CD8-positive, alpha-beta memory T cell (primary cell): ENCODE measurements at places on chromosomes 16 and 17.

GRCh38 chr17:35934760-35935159, 4.2 kb upstream of the RDM1 start:
- DNase-seq: no peak

- peak; percentile 46 for DNase-seq
These were observed 18.8 kb upstream of the ASGR2 start for GRCh38 chr17:7133424-7133823.

GRCh38 chr16:31327646-31328225, 27.2 kb upstream of the ITGAX start:
- no peak for DNase-seq

DNA sequence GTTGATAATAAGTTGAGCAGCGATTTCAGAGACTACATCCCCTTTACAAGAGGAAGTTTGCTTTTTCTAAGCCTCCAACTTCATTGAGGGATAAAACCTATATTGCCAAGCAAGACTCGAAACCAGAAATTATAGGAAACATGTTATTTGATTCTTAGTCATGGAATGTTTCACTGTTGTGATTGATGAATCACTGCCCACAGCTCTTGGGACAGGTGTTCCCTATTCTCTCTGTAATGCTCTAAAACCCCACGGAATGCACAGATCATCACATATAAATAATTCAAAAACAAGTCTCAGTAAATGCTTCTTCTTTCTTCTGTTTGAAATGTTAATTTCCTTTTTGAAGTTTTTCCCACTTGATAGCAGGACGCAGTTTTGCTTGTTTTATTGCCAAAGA, 809.5 kb upstream of the GOT2 start:
- DNase-seq: no peak

GRCh38 chr17:28747051-28747691, 3.4 kb downstream of the TRAF4 start:
- DNase-seq: no peak

DNA sequence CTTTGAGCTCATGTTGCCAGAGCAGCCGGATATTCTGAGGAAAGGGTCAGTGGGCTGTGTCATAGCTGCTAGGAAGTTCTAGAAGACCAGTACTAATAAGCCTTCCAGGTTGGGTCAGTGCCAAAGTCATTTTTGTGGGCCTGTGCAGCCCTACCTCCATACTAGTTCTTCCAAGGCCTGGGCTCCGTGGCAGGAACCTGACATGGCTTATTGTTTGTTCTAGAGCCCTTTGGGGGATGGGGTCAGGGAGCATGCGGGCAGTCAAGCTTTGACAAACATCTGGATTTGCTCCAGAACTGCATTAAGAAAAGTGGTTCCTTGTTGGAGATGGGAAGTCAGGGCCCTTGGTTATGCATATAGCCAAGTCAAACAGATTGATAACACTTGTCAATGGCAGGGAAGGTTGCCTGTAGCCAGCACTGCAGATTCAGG, 7.6 kb downstream of the ALKBH5 start:
- DNase-seq: no peak
